ENCODE measurements at places on chromosomes 3 and 15. TPM values are rescaled to one million over a fixed set of nuclear protein-coding genes. Genes with fewer than 3 reads are reported as not detected.

Gene DIS3L
- 40.9 TPM for total RNA-seq

Gene SLITRK3
- not detected for total RNA-seq

Gene TWF2
- 123 TPM for total RNA-seq

Gene USP19
- 70.0 TPM for total RNA-seq

Gene SEMA5B
- total RNA-seq = 5.3 TPM

Gene PAQR5
- 0.48 TPM for total RNA-seq

Gene ALDH1A3
- 2.5 TPM for total RNA-seq

Gene ARRDC4
- 49.6 TPM for total RNA-seq

Gene TNFAIP8L3
- 1.3 TPM for total RNA-seq

Gene GHSR
- not detected for total RNA-seq

All from heart left ventricle (tissue), 16 donors.